Ammon's horn (tissue), 1 donor: ENCODE measurements at places on chromosomes 4 and X.

GRCh38 chrX:118675966-118676349 is 51.4 kb upstream of the IL13RA1 start:
- no peak for DNase-seq

DNA sequence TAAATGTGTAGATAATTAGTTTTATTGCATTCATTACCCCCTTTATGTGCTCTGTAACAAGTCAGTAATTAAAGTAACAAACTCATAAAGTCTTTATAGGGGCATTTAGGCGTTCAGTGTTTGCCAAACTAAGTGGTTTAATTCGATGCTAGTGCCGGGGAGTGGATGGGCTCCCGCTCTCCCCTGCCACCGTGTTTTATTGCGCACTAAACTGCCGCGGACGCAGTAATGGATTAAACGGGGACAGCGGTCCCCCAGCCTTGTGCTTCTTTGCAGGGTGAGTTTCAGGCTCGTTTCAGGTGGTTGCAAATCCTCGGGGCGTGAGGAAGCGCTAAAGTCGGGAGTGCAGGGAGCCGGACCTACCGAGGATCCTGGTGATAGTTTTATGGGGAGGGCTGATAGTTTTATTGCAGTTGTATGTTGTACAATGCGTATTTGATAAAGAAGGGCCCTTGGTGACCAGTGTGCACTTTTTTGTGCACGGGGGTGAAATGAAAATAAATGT is 1.6 kb upstream of the PHOX2B start:
- DNase-seq, result no peak

GRCh38 chr4:171834640-171835039 is 21.4 kb downstream of the GALNTL6 start:
- no peak for DNase-seq

GRCh38 chr4:15756361-15756861 is 21.7 kb upstream of the CD38 start:
- DNase-seq, result no peak

DNA sequence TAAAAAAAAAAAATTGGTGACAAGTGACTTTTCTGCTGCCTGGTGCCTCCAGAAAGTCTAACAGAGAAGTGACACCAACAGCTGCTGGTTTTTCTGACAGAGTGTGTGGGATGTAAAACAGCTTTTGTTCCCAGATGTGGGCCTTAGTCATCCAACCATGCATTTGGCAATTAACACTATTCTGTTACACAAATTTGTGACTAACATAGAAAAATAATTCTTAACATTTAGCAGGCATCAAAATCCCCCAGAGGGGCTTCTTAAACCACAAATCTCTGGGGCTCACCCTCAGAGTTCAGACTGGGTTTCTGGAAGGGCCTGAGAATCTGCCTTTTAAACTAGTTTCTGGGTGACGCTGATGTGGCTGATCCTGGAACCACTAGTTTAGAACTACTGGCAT is 100.5 kb upstream of the PCDH7 start:
- peak; percentile 27 for DNase-seq

DNA sequence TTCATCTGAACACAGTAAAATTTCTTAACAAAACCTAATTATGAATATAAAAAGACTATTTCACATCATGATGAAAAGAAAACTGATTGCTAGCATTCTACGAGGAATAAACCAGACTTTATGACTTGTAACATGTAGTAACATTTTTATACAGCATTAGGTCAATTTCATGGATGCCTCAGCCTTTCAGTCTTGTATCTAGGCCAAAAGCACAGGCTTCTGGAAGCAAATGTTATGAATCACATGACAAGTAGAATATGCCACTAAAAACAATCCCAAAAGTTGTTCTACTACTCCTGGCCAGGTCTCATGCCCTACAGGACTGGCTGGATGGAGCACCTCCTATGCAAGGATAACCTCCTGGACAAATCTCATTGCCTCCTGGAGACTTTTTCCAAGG is 101.2 kb downstream of the ARHGAP6 start:
- no peak for DNase-seq

DNA sequence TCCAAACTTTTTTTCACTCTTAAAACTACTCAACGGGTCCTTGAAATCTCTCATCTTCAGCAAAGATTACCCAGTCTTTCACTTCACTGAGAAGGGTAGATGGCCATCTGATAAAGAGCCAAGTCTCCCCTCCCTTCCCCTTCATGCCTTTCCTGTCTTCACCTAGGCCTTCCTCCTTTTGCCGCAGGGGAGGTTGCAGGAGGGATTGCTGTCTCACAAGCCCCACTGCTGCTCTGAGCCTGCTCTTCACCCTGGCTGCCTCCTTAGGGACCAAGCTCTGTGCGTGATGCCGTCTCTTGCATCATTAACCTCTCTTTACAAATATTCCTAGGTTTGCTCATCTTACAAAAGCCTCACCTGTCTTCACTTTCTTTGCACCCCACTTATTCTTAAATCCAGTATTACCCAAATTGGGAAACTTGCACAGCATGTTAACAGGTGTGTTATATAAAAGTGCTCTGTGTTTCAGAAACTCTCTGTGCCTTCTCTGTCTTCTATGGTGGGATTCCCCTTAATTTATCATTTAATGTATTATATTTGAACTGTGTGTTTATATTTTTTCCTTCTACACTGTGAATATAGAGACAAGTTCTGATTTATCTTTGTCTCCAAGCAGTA is 3.8 kb downstream of the ZFX start:
- no peak for DNase-seq

DNA sequence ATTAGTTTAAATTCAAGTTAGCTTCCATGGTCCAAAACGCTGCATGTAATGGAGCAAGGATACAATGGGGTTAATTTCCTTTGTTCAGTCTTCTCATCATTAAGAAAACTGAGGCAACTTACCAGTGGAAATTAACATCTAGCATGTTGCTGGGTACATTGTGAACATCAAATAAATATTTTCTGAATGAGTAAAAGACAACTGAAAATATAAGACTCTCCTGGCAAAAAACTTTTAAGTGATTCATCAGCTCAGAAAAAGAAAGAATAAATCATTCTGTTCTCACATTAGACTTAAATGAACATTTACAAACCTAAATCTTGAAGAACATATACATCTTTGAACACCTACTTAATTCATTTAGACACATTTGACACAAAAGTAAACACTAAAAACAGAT is 138.4 kb upstream of the ETNPPL start:
- DNase-seq, result no peak

DNA sequence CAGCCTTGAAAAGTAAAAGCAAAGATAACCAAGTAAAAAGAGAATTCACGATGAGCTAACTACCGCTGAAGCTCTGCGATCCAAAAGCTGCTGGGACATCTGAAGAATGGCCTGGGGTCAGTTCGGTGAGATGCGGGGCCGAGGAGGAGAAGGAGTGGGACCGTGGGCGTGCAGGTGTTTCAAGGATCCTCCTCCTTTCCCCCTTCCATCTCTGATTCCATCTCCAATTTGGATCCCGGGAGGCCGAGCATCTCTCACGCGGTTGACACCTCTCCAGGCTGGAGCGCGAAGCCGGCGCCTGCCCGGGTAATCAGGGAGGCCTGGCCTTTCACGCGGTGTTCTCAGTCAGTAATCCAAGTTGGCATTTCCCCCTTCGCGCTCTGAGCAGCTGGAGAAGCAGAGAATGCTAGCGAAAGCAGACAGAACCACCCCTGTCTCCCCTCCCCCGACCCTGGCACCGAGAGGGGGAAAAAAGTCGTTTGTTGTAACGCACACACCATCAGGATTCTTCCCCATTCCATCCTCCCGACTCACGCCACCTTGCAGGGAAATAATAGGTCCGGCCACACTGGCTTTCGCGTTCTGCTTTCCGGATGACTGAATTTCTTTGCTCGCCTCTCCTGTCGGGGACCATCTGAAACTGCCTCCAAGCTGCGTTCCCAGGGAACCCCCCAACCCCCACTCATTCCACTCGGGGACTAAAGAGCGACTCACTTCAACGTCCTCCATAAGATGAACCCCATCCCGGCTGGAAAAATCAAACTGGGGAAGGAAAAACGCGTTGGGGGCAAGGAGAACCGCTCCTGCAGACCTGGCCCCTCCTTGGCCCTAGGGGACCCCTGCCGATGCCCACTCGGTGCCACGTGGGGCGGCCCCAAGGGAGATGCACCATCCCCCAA is 6.5 kb downstream of the NEUROG2 start:
- DNase-seq, result peak; percentile 16

- no peak for DNase-seq
Observed at GRCh38 chr4:144411119-144411518, 234.8 kb upstream of the HHIP start.

DNA sequence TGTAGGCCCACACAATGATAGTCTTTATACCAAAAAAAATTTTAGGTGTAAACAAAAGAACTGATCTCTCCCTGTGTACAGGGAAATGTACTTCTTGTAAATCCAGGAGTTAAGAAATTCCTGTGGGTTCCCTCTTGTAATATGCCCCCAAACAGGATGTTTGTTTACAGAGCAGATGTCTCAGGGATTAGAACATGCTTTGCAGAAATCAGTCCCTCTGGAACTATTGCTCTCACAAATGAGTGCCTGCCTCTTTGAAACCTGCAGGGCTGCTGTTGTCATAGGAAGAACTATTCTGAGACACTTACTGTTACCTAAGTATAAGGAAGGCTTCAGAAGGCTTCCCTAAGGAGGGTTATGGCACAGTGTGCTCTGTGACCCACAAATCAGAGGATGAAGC is 35.6 kb downstream of the PAK3 start:
- no peak for DNase-seq

DNA sequence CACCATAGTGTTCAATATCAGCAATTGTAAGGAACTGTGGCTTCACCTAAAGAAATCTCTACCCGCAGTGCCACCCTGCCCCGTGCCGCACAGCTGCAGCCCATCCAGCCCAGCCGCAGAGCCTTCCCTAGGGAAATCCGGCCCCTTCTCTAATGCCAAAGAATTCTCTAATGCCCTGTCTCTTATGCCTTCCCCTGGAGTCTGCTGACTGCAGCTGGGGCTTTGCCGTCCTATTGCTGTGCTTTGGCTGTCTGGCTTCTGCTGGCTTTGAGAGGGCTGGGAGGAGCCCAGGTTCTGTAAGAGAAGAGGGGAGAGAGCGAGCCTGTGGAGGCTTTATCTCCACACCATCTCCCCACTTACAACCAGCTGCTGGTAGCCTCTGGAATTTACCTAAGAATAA is 85.9 kb upstream of the HELT start:
- no peak for DNase-seq

DNA sequence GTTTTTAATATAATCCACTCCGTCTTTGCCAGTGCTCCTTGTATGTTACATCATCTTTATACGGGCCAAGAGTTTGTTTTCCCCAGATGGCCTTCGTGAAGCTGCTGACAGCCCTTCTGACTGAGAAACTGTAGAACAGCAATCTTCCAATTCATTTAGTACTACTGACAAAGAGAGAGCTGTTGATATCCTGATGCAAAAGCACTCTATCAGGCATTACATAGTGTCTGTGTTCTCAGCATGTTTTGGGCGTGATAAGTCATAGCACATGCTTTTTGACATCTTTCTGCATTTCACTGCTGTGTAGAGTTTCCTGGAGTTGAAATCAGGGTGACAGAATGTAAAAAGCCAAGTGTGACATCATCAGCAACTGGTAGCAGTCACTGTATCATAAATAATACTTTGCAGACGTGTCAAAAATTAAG is 746.3 kb upstream of the FAM241A start:
- peak; percentile 72 for DNase-seq

DNA sequence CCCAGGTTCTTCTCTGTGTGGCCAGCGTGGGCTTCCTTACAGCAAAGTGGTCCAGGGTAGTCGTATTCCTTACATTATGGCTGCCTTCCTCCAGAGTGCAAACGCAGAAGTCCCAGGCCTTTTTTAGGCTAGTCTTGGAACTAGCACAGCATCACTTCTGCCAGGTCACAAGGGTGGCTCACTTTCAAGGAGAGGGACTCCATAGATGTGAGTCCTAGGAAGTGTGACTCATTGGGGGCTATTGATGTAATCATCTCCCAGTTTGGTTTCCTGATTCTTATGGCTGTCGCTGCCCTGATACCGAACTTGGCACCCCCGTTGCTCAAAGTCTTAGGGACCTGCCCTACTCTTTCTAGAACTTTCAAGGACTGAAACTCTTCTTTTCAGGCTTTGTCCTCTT is 140.0 kb downstream of the DCK start:
- no peak for DNase-seq

DNA sequence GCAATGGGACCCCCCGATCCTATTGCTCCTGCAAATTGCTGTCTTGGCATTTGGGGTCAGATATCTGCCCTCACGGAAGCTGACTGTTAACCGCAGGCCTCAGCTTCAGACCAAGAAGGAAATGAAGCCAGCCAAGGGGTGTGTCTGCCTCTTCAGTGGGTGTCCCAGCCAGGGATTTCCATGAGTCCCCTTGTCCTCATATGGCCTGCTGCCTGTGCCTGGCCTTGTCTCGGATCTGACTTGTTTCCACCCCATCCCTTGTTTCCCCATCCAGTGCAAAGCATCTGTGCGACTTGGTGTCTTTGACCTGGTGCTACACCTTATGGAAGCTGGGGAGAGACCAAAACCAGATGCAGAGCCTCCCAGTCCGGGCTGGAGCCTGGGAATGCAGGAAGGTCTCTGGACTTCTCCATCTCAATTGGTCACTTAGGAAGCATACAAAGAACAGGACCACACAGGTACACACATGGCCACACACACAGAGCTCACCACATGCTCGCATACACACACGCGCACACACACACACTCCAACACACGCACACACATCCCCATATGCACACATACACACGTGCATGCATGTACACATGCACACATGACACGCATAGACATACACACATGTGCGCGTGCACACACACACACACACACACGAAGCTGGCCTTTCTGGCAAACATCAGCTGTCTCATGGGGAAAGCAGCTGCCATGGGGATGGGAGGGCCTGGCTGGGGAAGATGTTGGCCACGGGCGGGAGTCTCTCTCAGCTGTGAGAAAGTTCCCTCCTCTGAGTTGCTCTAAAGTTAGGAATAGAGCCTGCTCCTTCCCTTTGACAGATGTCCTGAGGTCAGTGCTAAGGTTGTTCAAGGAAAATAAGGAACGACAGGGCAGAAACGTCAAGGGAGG is 65.5 kb downstream of the CRMP1 start:
- DNase-seq, result no peak

- no peak for DNase-seq
Observed at GRCh38 chrX:24480400-24480865, 15.3 kb downstream of the PDK3 start.

DNA sequence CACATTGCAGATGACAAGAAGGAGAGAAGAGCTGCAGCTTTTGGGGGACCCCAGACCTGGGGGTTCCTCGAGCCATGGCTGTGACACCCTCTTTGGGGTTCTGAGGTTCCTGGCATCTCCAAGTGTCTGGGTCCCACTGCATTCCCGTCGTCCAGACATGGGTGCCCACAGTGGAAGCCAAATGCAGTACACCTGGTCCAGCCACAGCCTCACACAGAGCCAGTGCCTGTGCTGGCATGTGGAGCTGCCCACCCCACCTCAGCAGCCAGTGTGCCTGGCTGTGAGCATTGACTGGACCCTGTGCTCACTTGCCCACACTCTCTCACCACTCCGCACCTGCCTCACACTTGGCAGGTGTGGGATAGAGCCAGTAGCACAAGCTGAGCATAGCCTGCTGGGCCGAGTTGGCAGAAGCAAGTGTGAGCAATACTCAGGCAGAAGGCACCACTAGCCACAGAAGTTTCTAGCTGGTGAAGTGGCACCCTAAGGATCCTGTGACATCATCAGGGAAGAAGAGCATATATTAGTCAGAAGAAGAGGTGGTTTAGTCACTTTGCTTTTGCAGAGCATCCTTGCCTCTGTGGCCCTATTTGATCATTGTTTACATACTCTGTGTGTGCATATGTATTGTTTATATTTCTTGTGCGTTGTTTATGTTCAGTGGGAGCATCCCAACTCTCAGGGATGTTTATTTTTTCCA is 65.0 kb upstream of the MAGEB2 start:
- peak; percentile 1 for DNase-seq
